ENCODE measurements at places on chromosomes 16 and 17.

- DNase-seq, result no peak
Observed at GRCh38 chr17:79463421-79464317, 147.2 kb downstream of the RBFOX3 start.

DNA sequence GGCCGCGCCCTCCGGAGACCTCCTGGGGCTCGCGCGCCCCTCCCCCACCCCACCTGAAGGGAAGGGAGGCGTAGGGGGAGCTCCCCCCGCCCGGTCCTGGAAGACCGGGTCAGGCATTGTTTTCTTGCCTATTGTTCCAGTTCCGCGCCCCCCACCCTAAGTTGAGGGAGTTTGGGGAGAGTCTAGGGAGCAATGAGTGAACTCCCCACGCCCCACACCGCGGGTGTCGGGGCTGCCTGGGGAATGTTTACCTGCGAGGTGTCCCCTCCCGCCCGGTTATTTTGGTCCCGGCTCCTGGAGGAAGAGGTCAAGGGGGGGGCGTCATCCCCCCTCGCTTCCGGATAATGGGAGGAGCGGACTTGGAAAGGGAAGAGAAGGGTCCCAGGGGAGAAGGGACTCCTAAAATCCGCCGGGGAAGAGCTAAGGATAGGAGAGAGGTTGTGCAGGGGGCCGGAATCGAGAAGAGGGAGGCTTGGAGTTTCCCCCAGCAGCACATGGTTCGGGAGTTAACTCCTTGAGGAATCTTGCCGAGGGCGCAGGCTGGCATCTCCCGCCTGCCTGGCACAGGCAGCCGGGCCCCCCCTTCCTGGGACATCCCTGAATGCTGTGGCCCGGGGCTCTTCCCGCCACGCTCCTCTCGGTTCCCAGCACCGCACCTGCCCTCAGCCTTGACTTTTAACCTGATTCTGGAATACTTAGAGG, 881 bp downstream of the MLLT6 start:
- no peak for DNase-seq

DNA sequence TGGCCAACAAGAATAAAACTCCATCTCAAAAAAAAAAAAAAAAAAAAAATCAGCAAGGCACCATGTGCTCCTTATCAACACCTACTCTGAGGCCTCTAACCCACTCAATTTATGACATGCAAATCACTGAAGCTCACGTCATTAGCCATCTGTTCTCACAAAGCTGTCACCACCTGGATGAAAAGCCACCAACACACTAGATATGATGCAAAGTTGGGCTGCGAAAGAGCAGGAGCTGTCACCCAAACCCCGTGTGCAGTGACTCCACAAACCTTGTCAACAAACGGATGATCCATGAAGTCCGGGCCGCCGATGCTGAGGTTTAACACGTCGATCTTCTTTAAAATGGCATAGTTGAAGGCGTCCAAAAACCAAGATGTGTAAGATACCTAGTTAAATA, 25.3 kb downstream of the MBTPS1 start:
- no peak for DNase-seq

- DNase-seq, result no peak
Observed at GRCh38 chr17:76243826-76244679, 3.8 kb upstream of the RNF157 start.

- DNase-seq, result no peak
Observed at GRCh38 chr17:60630352-60630751, 30.4 kb downstream of the PPM1D start.

GRCh38 chr17:79104898-79105600, 30.4 kb downstream of the ENGASE start:
- DNase-seq, result no peak

DNA sequence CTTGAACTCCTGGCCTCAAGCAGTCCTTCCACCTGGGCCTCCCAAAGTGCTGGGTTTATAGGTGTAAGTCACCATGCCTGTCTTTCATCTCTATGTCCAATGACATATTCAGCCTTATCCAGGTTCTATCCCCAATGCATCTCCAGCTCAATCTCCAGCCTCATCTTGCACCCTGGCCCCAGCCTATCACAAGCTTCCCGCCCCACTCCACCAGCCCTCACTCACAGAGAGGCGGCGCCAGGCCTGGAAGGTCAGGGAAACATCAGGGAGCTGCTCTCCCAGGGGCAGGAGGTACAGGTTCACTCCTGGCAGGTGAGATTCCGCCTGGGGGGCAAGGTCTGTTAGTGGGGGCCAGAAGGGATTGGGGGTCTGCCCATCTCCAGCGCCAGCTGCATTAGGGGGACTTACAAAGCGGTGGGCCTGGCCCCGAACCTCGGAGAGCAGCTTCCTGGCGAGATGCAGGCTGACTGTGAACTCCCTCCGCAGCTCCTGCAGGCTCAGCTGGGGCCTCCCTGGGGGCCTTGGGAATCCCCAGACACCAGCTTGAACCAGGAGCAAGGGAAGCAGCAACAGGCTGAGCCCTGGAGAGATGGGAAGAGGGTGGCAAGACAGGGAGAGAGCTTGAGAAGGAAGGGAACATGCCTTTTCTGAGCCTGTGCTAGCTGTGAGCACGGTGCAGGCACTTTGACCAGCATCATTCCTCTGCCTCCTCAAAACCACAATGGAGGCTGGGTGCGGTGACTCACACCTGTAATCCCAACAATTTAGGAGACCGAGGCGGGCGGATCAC, 3.0 kb downstream of the IL27 start:
- DNase-seq, result no peak

- DNase-seq, result no peak
Observed at GRCh38 chr16:54568906-54569807, 282.6 kb upstream of the IRX3 start.

- DNase-seq, result no peak
Observed at GRCh38 chr16:72807245-72807644, 240.7 kb downstream of the ZFHX3 start.

DNA sequence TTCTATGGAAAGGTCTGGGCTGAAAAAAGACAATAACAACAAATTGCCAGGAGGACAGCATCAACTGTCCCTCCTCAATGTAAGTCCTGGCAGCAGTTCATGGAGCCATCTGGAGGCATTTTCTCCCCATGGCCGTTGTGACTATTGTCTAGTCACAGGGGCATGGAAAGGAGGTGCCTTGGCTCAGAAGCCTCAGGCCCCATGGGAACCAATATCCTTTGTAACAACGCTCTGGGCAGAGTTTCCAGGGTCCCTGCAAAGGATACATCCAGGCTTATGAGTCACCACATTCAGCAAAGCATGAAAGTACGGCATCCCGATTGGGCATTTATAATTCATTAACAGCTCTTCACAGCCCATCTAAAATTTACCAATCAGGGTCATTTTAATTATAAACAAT, 85.2 kb downstream of the GLG1 start:
- DNase-seq, result no peak

DNA sequence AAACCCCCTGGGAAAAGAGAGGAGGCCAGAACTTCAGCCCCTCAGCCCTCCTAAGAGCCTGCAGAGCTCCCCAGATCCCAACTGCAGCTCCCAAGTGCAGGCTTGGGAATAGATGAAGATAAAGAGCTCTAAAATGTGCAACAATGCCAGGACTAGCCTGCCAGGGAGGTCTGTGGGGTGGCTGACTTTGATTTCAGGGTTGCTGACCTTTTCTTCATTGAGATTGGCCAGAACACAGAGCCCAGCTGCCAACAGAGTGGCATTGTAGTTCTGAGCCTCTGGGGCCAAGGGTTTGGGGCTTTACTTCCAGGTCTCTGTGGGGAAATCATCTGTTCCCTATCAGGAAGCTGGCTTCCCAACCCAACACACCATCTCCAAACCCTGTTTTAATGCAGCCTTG, 120.6 kb downstream of the COPRS start:
- DNase-seq, result no peak

- no peak for DNase-seq
Observed at GRCh38 chr16:49019831-49020230, 261.8 kb downstream of the CBLN1 start.

DNA sequence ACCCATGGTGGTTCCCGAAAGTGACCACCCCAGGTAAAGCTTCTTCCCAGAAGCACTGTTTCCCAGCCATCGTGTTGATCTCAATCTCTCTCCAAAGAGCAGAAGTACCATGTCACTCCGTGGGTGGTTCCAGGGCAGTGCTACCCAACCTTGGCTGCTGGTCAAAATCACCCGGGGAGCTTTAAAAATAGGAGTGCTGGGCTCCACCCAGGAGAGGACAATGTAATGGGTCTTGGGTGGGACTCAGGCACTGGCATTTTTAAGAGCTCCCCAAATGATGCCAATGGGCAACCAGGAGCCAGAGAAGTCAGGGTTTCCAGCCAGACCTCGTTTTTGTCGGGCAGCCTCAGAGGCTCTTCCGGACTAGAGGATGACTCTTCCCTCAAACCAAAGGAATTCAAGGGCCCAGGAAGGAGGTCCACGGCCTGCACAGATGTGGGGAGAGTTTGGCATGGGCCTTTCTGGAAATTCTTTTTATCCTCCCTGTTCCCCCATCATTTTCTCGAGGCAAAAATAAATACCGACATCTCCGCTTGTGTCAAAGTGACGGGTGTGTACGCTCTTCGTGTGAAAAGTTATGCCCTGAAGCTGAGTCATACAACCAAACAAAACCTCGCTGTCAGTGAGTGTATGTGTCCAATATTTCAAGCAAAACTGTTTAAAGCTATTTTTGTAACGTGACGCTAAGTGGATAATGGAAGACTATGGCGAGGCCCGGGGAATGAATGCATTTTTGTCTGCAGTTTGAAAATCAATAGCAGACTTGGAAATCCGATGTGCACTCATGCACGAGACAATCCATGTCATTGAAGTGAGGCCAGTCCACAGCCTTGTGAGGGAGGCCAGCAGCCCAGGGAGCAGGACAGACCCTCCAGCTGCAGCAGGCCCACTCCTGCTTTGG, 364.1 kb downstream of the FOXL1 start:
- no peak for DNase-seq

DNA sequence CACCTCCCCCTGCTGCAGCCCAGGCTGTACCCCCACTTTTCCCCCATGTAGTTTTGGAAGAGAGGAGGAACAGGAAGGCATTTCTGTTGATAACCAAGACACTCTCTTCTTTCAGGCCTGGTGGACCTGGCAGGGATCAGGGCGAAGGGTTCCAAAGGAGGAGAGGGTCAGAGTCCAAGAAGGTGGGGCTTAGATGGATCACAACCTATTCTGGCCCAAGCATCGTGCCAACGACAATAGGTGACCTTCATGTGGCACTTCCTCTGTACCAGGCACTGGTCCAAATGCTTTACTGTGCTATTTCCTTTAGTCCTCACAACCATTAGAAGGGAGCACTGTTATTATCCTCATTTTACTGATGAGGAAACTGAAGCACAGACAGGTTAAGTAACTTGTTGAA, 84.3 kb downstream of the TMEM132E start:
- no peak for DNase-seq

- DNase-seq, result no peak
Observed at GRCh38 chr17:28484296-28484695, 10.9 kb downstream of the SLC13A2 start.

GRCh38 chr17:50059759-50060273, 3.9 kb downstream of the ITGA3 start:
- no peak for DNase-seq

GRCh38 chr16:12976936-12977335, 75.5 kb downstream of the SHISA9 start:
- no peak for DNase-seq

DNA sequence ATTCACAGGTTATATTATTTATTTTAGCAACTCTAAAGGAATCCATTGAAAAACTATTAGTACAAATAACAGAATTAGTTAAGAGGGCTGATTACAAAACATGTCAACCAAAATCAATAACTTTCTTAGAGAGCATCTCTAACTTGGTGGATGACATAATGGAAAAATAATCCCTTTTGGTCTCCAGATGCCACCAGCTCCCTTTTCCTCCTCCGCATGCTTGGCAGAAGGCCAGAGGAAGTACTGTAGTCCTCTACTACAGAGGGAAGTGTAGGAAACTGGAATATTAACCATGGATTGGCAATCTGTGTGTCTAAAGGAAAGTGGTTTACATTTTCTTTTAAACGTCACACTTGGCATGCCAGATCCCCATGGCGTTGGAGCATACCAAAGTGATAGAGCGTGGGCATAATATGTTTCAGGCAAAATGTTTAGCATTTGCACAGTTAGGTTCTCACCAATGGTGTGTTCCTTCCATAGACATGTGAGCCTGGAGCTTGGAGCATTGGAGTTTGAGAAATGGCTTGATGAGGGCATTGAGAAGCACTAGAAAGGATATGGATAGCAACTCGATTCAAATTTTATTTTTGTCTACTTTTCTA, 106.3 kb downstream of the PRKCB start:
- no peak for DNase-seq

DNA sequence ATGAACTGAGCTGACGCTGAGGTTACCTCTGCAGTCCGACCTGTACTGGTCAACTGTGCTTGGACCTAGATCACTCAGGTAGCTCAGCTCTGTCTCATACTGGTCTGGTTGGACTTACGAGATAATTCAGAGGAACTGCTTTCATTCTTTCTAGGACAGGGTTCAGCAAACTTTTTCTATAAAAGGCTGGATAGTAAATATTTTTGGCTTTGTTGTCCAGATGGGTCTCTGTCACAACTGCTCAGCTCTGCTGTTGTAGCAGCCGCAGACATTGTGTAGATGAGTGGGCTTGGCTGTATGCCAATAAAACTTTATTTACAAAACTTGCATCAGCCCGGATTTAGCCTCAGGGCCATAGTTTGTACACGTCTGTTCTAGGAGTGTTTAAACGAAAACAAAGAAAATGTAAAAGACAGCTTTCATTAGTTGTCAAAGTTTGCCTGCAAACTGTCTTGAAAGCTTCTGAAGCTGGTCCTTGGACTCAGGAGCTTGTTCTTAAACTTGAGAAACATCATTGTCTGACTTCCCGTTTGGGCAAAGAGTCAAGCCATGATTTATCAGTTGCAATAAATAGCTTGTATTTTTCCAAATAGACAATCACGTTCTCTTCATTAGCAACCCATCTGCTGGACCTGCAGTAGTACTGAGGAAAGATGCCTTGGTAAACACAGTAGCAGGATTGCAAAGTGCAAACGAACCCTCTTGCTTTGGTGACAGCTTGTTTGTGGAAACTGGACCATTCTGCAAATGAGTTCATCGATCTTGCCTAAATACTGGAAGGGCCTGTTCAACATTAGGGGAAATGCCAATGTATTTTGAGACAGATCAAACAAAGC, 253.4 kb downstream of the SNX29 start:
- no peak for DNase-seq

- no peak for DNase-seq
Observed at GRCh38 chr17:36511216-36511615, 23.5 kb downstream of the MYO19 start.

GRCh38 chr17:37025847-37026530, 77.2 kb downstream of the AATF start:
- DNase-seq, result no peak

DNA sequence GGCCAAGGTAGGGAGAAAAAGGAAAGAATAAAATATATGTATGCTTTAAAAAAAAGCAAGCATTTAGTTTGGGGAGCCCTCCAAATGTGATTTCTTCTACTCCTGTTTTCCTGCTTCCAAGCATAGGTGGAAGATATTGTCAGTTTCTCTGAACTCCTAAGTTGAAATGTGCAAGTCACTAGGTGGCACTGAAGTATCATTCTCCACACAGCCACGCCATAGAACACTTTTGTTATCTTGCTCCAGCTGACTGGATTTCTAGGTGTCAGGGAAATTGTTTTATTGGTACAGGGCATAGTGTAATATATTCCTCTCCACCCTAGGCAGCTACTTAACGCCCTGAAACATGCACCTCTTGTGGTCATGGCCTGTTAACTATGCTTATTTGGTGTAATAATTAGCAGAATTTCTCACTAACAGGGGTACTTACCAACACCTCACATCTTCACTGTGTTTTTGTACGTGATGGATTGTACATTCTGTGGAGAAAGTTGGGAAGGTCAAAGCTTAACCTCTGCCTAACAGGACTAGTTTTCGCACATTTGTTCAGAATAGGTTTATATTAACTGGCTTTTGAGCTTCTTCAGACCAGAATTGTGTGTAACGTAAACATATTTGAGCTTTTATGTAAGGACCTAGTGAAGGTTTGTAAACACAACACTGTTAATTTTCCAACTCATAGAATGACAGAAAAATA, 69.3 kb downstream of the FTO start:
- peak; percentile 7 for DNase-seq
